ENCODE measurements at places on chromosomes 11 and 22.

DNA sequence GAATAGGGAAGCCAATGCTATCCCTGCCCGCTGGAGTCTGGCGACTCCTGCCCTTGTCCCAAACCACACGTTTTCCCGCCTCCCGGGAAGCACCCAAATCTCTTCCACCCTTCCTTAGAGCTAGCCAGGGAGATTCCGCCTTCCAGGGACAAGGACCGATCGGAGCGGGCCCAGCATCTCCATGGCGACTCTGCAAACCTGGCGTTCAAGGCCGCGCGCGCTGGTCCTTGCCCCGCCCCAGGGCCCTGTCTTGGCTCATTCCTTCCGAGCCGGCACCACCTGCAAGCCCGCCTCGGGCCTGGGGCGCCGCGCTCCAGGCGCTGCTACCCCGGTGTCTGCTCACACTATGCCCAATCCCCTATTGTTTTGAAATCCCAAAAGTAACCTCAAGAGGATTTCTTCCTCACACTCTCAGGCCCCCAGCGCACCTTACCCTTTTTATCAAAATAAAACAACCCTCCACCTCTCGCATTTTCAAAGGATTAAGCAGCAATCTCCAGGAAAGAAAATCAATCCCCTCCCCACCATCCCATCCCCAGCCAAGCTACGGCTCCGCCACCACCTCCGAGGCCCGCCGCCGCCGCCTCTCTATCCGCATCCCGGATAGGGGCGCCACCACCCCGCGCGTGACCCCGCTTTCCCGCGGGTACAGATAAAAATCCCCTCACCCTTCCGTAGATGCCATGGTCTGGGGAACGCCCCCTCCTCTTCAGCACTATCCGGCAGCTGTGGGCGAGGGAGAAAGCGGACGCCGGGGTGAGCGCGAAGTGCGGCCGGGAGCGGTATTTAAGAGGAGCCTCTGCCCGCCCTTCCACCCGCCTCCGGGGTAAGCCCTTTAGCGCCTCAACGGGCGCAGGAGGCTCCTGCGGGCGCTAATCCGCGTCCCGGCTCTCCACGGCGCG, 825 bp downstream of the SLC1A2 start:
- no peak for DNase-seq

DNA sequence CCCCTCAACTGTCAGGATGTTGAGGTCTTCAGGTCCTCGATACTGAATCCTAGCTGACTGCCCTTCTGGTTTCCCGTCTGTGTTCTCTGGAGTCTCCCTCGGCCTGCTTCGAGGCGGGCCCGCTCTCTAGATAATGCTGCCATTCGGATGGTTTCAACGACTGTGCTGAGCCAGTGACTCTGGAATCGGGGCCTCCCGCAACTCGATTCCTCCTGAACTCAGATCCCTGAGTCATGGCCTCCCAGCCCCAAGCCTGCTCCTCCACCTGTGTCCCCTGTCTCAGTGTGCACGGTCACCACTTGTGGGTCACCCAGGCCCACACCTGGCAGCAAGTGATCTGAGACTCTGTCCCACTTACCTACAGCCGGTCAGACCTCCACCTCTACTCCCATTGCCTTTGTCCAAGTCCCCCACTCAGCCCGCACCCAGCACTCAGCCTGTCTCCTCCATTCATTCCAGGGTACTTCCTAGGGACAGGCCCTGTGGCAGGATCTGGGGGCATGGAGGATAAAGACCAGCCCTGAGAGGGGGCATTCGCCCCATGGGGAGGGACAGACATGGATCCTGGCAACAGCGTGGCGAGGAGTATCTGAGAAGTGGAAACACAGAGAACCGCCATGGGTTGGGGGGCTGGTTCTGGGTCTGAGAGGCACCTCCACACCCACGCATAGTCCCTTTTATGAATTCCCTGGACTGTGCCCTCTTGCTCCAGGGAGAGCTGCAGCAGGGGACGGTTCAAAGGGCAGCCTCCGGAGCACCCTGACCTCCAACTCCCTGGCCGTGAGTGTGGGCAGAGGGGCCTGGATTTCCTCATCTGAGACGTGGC, 14.3 kb downstream of the MPST start:
- no peak for DNase-seq

DNA sequence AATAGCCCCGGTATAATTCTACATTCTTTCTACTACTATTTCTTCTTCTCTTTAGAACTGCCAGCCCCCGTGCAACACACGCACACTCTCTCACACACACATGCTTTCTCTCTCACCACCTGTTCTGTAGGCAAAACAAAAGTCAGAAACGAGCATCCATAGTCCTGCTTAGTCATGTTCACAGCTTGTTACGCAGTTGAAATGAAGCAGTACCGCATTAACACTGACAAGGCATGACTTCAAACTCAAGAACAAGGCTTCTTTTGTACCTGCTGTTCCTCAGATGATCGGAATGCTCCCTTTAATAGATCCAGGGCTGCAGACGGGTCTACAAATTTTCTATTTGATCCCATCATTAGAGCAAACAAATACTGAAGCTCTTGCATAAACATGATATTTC, 42.2 kb downstream of the USP28 start:
- DNase-seq = no peak

DNA sequence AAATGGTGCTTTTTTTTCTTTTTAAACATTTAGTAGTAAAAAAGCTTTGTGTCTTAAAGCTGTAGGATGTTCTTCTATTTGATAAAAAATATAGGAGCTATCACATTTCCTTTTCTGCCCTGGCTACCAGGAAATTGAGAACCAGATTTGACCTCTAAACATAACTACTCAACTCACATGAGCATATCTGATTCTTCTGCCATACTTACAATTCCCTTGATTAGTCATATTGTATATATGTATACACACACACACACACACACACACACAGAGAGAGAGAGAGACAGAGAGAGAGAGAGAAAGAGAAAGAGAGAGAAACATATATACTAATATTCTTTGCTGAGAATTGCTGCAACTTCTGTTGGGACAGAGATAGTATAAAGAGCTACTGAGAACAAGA, 23.0 kb upstream of the GDPD4 start:
- no peak for DNase-seq

Data from stimulated activated CD8-positive, alpha-beta memory T cell treated with anti-CD3 and anti-CD28 coated beads, Interleukin-12 subunit alpha, Interleukin-12 subunit beta, amount 100 ng/mL, for 1 hour (primary cell).